ENCODE measurements at places on chromosomes 6 and 20.

DNA sequence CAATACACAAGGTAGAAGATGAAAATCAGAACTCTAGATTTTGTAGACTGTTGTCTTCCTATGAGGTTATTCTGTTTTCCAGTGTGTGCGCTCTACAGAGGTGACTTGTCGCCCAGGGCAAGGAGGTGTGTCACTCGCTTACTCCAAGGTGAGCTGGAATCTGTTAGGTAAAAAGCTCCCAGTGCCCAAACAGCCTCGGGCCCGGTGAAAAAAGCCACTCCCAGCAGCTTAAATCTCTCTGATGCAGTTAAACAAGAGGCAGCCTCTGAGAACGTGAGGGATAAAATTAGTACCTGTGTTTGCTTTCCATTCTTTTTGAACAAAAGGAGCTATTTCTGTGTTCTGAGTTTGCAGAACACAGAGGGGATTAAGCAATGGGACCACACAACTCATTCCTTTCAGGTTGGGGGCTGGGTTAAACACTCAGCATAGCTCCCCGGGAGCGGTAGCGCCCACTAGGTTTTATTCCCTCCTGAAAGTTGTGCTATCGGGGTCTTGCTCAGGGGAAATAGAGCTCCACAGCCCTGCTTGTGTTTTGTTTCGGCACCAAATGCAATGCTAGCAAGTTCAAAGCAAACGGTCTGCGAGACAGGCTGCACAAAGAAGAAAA, 181.2 kb downstream of the FOXA2 start:
- no peak for DNase-seq

GRCh38 chr6:138428944-138429598, 25.0 kb downstream of the HEBP2 start:
- peak; percentile 60 for DNase-seq

- DNase-seq: peak; percentile 72
These were observed 98.5 kb downstream of the LY86 start for GRCh38 chr6:6686748-6687601.

DNA sequence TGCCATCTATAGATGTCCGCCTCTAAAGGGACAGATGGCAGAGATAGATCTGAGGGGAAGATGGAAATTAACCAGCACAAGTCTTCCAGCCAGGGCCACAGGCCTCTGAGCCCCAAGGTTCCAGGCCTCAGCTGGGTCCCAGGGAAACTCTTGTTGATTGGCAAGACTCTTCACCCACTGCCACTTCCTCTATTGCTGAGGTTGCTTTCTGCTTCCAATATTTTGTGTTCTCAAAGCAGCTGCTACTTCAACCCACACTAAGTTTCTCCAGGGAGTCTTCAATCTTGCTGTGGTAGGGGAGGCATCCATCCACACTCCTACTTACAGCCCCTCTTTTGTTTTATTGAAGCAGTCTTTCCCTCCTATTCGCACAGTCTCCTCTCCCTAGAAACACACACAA, 36.4 kb upstream of the SASH1 start:
- DNase-seq: no peak

- no peak for DNase-seq
These were observed 68.0 kb downstream of the CYB5R4 start for GRCh38 chr6:83927470-83927869.

GRCh38 chr6:85416049-85416448, 33.8 kb upstream of the NT5E start:
- no peak for DNase-seq

DNA sequence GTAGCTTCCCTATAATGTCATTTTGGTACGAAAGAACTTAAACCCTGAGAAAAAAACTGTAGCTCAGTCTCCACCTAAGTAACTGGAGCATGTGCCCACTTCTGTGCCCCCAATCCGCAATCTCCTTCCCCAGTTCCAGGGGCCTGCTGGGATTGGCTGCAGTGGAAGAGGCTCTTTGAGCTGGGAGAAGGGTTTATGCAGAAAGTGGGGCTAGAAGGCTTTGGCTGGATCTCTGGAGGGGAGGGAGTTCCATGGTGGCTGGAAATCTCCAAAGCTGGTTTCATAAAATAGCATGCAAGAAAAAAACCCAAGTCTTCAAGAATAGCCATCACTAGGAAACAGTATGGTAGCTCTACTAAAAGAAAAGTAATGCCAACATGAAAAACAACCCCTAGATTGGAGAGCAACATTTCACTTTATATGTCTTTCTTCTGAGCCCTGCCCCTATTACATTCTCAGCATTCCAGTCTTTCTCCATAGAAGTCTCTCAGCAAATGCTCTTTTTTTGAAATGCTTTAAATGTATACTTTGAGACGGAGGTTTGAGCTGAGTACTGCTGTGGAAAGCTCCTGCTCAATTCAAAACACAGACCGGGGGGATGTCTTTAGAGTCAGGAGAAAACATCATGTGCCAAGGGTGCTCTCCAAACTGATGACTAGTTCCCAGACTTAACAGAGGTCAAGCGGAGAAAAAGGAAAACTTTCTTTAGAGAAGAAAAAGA, 36.0 kb upstream of the FOXO3 start:
- DNase-seq: no peak

- DNase-seq: no peak
These were observed 26.1 kb downstream of the HLA-F start for GRCh38 chr6:29749308-29749662.

DNA sequence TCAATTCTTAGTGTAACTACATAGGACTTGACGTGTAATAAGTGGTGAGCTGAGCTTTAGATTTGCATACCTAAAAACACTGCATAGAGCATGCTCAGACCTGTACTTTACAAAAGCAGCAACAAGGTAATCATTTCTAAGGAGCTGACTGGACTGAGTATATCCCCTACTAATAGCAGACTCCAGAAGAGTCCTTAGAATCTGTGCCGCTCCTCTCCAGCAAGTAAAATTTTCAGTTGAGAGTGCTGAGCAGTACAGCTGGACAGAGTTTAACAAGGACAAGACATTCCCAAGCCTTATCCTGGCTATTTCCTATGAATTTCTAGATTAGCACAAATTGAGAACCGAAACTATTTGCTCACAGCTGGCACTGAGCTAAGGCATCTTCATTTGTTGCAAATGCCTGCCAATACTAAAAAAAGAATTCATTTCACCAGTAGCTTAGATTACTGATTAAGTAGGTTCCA, 26.1 kb upstream of the KLHL31 start:
- DNase-seq: no peak

DNA sequence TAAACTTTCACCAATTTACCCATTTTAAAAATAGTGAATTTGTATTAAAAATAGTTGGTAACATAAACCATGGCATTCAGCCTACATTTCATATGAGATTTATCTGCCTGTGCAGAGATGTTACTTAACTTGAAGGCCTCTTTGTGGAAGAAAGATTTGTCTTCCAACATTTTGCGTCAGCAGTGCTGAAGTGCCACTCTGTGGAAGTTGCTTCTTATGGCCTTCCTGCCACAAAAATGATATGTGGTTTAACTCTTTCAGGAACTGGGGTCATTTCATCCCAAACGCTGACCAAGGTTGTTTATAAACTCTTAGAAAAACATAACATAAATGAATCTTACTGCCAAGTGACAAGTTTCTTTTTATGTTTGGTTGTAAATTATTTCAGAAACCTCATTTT, 246.8 kb downstream of the ARID1B start:
- DNase-seq: no peak

DNA sequence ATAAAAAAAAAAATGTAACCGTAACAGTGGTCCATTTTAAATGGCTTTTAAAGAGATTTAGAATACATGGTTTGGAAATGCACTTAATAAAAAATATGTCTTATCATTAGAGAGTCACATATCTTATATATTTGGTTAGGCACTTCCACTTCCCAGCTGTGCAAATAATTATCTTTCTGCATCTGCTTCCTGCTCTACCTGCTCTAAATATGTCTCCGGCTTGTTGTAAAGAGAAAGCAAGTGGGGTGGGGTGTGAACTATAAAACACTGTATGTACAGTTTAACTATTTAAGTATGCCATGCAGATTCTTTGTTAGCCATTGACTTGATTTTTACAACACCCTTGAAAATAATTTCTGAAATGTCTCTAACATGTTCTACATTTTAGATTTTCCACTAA, 106.3 kb downstream of the NKAIN2 start:
- DNase-seq: no peak

GRCh38 chr20:32966881-32967781, 37.1 kb downstream of the SUN5 start:
- peak; percentile 61 for DNase-seq

DNA sequence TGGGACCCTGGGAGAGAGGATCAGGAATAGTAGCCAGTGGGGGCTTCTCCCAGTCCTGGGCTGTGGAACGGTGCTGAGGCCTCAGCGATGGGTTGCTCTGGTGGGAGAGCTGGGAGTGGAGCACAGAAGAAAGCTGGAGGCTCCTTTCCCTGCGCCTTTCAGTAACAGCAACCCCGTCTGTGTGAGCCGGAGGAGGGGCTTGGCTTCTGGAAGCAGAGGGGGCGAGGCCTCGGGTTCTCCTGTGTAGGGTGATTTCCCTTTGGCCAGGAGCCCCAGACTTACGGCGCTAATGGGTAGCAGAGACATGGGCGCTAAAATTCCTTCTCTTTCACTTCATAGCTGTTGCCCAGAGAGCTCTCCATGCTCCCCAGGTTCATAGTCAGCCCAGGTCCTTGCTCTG, 55.0 kb downstream of the DAAM2 start:
- no peak for DNase-seq

GRCh38 chr20:57748601-57749130, 38.9 kb upstream of the PMEPA1 start:
- peak; percentile 23 for DNase-seq

GRCh38 chr20:34621383-34622367, 55.2 kb downstream of the PIGU start:
- no peak for DNase-seq

DNA sequence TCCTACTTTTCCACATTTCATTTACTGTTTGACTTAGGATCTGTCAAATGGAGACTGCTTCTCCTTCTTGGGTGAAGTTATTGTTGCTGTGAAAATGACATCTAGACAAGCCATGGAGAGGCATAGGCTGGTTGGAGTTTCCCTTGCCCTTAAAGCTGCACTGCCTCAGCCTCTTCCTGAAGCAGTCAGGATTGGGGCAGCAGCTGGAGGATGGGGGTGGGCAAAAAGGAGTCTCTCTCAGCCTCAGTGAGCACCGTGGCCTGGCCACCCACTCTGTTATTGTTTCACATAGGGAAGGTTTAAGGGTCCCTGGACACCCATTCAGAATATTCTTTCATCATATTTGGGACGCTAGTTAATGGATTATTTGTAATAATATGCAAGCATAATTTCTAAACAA, 7.7 kb upstream of the ZBTB24 start:
- DNase-seq: no peak

- no peak for DNase-seq
These were observed 508 bp upstream of the METTL24 start for GRCh38 chr6:110358553-110359160.

DNA sequence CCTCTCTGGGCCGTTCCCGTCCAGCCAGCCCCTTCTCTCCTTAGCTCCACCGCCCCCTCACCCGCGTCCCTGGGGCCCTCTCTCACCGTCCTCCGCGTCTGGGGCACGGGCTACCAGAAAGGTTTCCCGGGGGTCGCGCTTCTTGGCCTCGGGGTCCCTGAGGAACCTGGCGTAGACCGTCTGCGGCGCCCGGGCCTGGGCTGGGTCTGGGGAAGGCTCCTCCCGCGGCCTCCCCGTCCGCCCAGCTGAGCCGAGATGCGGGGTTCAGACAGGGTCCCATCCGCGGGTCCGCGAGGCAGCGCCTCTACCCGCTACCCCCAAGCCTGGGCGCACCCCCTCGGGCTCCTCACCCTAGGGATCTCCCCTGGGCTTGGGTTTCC, 1.1 kb downstream of the TULP1 start:
- no peak for DNase-seq

DNA sequence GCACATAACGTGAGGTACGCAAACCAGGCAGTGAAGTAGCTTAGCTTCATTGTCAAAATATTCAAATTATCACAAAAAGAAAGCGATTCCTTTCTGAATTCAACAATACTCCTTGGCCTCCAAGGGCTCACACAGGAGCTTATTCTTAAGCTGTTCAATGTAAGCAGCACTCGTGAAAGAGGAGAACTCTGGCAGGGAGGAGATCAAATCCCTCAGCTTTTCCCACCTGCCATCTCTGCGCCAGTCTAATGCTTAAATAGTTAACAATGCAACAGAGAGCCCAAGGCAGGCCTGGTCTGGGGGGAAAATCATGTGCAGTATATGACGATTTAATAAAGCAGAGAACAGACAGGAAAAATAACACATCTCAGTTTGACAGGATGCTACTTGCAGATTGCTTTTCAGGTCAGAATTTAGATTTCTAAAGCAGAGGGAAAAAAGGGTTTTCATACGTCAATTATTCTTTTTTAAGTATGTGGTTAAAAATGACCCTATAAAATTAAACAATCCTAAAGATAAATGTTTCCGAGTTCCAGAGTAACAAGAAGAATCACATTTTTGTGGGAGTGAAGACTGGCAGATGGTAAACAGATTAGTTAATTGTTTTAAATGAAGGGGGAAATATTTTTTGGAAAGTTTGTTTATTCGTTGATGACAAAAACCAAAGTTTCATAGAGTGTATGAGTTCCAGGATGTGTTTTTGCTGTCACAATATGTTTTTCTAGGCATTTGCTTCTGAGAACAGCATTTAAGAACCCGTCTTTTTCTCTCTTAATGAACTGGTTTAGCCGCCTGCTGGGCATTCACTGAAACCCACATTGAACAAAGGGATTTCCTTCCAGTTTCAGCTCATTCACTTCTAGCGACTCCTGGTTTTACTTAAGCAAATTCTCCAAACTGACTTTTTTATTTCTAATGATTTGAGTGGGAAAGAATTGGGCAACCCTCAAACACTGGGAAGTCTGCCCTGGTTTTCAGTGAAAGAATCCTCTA, 45.9 kb downstream of the PLAGL1 start:
- DNase-seq: no peak

- no peak for DNase-seq
These were observed 5.6 kb downstream of the EEF1A1 start for GRCh38 chr6:73515204-73515655.

DNA sequence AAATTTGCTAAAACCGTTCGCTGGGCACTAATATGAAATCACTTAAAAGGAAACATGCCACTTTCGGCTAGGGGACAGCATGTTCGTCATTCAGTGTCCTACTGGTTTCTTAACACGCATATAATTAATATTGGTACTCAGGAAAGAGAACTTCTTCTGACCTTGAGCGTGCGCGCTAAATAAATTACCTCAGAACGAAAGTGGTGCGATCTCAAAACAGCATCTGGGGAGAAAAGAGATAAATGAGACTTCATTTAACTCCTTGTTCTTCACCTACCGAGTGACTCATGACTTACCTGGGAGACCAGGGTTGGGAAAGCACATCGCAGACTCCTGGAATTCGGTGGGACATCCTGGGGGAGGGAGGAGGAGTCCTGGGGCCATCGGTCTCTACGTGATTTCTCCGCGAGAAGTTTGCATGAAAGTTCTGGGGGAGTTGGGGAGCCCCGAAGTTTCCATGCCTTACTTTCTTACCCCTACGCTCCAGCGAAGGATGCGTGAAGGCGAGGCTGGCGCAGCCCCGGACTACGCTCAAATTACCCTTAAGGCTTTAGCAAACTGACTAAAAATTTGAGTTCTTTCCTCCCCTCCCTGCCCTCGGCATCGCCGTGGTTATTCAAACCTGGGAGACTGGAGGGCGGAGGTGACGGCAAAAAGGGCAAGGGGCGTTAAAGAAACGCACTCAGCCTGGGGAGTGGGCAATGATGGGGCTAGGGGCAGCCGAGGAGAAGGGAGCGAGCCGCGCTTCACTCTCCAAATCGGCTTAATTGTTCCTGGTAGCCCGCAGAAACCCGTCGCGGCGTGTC, 1.1 kb upstream of the BEND6 start:
- DNase-seq: no peak
